ENCODE measurements at places on chromosomes 1 and 21. TPM values are rescaled to one million over a fixed set of nuclear protein-coding genes. Genes with fewer than 3 reads are reported as not detected.

DNA sequence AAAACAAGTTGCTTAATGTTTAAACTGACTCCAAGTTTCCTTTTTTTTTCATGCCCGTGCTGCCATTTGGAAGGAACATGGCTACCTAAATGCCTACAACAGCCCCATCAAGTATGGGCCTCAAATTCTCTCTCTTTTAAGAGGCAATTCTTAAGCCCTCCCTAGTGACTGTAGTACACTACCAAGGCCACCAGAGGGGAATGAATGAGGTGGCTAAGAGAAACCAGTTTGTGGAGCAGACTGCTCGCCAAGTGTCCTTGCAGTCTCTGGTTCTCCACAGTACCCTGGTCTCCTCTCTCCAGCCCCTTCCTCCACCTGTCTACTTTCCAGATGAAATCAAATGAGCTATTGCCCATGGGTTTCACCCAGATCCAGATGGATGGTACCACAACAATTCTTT lies 1809.6 kb downstream of the BRINP3 start:
- DNase-seq: no peak

DNA sequence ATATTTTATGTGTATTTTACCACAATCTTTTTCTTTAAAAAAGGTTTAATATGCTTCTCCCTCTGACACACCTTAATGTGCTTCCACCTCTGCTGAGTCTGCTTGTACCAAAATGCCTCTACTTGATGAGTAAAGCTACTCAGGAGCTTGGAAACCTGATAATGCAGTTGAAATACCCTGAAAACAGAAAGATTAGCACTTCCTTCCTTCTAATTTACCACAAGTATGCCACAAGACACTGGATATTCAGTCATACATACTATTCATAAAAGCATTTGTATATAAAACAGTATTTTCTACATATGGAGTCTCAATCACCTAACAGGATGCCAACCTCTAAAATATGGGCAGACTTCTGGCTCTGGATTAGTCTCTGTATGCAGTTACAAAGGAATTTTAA lies 55.0 kb downstream of the SLC35D1 start:
- no peak for DNase-seq

The CLDN8 gene
- polyA plus RNA-seq: 0.07 TPM

The C8A gene
- polyA plus RNA-seq: not detected

DNA sequence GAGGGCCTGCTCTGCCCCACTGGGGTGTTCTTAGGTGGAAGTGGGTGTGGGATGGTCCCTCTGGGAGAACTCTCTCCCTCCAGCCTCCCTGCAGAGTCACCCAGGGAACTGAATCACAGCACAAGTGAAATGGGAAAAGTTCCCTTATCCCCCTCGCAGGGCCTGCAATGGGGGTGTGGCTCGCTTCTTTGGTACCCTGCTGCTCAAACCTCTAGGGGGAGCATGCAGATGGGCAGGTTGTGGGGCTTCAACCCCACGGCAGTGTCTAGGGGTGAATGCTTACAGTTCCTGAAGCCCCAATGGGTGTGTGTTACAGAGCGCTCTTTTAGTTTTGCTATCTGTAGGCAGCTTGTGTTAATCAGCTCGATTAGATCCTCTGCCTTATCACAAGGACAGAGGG lies 59.0 kb upstream of the TINAGL1 start:
- no peak for DNase-seq

The GPA33 gene
- polyA plus RNA-seq: not detected

DNA sequence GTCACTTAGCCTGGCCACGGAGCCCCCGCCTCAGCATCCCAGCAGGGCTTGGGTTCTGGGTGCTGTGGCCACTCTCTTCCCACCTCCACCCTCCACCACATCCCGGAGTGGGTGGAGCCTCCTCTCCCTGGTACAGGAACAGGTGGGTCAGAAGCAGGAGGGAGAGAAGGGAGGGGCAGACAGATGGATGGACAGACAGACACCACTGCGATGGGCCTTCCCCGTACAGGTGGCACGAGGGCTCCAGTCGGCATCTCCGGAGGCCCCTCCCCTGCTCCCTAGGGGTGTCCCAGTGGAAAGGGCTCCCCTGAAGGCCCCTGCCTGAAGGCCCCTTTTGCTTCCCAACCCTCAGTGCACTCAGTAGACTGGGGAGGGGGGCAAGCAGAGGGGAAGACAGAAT lies 96.9 kb upstream of the TARDBP start:
- no peak for DNase-seq

The HCRTR1 gene
- not detected for polyA plus RNA-seq

Data from keratinocyte (primary cell).